PC-9 (cell line): ENCODE measurements at places on chromosomes 3 and 15. TPM values are rescaled to one million over a fixed set of nuclear protein-coding genes. Genes with fewer than 3 reads are reported as not detected.

GRCh38 chr15:70761046-70761445 is 2.3 kb downstream of the UACA start:
- DNase-seq = no peak

Gene LRRC49
- 6.2 and 6.3 TPM in 2 replicates for total RNA-seq

Gene IRAK2
- total RNA-seq = 2.6 and 2.7 TPM in 2 replicates

Gene NMNAT3
- 1.6 and 3.0 TPM in 2 replicates for total RNA-seq

Gene TEX9
- 9.1 and 11.8 TPM in 2 replicates for total RNA-seq

DNA sequence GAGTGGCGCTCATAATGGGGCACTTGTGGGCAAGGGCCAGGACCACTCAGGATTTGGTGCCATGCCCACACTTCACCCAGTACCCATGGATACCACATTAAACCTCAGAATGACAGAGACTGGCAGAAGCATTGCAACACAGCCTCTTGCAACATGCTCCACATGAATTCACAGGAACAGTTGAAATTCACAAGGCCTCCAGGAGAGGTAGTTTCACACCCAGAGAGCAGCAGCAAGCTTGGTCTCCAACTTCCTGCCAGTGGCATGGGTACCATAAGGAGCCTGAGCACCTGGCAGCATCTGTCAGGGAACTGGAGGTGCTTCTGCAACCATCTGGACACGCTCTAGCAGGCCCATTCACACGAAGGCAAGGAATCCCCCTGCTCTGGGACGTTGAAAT is 101.0 kb downstream of the OSBPL10 start:
- no peak for DNase-seq

- peak; percentile 38 for DNase-seq
Measured at GRCh38 chr3:53196575-53197407, 35.8 kb downstream of the PRKCD start.

DNA sequence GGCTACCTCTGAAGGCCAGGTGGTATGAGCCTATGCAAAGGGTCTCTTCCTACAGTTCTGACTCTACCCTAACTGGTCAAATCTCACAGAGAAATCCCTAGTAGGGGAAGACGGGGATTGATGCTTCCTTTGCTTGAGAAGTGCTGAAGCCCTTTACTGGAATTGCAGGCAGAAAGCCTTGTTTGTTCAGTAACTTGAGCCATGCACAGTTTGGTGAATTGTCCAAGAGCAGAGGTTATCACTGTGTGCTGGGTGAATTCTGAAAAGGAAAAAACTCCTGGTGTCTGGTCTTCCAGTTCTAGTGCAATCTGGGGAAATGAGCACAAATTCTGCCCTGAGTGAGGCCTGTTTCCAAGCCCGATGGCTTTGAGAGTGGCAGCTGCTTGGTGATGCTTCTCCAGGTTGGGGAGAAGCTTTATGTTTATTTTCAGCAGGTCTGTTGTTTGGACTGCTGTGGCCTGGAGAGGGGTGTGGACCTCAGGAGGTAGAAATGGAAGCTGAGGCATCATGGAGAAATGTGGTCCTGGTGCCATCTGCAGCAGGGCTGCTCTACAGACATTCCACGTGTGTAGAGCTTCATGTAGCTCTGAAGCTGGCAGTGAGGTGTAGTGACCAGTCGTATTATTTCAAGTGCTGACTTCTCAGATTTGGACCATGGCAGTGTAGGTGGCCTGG is 60.9 kb downstream of the ARNT2 start:
- no peak for DNase-seq

DNA sequence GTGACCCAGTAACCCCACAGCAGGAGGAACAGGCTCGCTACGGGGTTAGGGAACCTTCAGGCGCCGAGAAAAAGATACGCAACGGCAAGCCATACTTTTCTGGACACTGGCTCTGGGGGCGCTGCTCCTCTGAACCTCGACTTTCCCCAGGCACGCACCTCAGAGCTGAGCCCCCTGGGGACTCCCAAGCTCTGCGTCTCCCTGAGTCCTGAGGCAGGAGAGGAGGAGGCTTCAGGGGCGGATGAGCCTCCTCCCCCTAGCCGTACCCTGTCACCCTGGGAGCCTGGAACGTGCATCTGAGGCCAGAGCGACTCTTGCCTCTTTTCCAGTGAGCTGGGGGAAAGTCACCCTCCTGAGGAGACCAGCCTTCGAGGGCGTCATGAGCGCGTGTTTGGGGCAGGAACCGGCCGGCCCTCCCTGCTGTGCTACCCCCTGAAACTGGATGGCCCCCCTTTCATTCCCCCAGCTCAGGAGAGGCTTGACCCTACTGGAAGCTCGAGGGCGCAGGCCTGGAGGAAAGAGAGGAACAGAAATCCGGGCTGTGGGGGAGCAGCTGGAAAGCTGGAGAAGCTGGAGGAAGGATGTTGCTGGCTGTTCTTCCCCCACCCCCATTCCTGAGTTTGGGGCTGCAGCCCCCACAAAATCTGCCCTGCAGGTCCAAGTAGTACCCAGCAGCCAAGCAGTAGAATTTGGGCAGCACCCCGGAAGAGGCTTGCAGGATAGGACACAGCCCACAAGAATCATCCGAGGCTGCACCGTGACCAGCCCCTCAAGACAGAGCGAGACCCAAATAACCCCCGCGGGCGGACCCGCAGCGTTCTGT is 25.1 kb upstream of the POLG start:
- no peak for DNase-seq

GRCh38 chr15:100596792-100597191 is 5.2 kb downstream of the LINS1 start:
- DNase-seq = no peak

- DNase-seq = no peak
Measured at GRCh38 chr15:58453931-58454793, 22.4 kb downstream of the LIPC start.

Gene TRIM42
- total RNA-seq = not detected in 2 replicates

GRCh38 chr3:182629521-182629920 is 163.8 kb upstream of the ATP11B start:
- no peak for DNase-seq

DNA sequence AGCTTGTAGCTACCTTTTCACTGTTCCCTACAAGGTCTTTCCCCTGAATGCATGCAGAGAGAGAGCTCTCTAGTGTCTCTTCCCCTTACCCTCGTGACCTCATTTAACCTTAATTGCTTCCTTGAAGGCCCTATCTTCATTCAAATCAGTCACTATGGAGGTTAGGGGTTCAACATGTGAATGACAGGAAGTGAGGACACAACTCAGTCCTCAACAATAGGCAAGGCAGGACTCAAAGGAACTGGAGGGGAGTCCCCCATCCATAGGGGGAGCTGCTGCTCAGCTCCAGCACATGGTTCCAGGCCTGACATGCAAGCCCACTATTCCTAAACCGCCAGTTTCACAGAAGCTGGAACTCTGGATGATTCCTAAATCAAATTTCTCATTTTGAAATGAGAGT is 33.8 kb upstream of the GYG1 start:
- DNase-seq = no peak

GRCh38 chr15:57082054-57082728 is 163.7 kb downstream of the TCF12 start:
- DNase-seq = no peak

Gene GRAMD2A
- 48.5 and 60.2 TPM in 2 replicates for total RNA-seq

DNA sequence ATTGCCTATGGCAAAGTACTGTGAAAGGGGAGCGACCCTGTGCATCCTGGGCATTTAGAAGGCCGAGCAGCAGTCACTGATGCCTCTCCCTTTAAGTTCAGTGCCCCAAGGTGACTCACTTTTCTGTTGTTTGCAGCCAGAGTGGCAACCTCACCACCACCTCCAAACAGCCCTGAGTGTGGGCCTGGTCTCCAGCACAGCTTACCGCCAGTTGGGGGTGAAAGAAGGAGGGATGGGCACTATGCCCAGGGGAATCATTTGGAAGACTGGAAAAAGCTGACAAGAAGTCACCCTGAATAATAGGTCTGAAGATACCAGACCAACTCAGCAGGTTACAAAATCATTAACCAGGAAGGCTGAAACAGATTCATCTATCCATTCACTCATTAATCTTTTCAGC is 571.8 kb downstream of the EPHB1 start:
- no peak for DNase-seq

GRCh38 chr3:104526901-104527401 is 839.8 kb upstream of the ALCAM start:
- DNase-seq = no peak

Gene CASR
- total RNA-seq = not detected in 2 replicates

Gene CTXND1
- total RNA-seq = not detected in 2 replicates

DNA sequence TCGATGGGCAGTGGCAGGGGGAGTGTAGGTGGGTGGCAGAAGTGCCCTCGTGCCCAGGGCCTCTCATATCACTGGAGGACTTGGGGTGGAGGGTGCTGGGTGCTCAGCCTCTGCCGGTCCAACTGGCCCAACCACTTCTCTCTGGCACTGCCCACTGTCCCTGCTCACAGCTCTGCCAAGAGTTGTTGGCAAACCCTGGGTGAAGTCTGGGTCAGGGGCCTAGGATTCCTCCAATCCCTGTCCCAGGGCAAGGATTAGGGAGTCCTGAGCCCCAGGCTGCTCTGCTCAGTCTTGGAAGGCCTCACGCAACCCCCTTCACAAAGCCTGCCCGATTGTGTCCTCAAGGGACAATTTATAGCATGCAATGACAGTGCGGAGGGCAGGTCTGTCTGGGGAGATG is 5.2 kb upstream of the PRKCD start:
- DNase-seq = peak; percentile 90

GRCh38 chr3:30596152-30596551 is 10.2 kb upstream of the TGFBR2 start:
- peak; percentile 36 for DNase-seq

DNA sequence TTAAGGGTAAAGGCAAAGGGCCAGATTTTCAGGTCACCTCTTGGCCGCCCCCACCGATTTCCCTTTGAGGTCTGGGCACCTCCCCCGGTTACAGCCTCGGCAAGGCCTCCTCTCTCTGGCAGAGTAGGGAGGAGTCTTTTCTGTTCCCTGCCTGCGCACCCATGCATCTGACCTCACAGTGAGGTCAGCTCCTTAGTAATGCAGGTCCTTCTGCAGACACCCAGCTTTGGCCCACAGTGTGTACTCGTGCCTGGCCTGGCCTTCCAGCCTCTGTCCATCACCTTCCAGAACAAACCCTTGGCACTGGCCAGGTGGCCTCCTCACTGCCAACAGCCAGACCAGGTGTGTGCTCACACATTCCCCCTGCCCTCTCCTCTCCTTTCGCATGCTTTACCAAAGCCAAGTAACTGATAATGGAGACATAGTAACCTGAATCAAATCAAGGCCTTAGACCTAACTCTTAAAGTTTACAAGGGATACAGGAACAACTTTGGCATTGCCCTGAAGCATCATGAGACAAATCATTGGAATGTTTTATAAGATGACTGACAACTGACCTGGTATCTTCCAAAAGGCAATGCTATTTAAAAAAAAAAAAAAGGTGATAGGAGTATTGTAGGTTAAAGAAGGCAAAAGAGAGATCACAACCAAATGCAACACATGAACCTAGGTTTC is 61.3 kb downstream of the CORO2B start:
- DNase-seq = no peak

Gene DPPA4
- total RNA-seq = not detected in 2 replicates

- no peak for DNase-seq
Measured at GRCh38 chr3:129050556-129051295, 9.9 kb upstream of the GP9 start.

DNA sequence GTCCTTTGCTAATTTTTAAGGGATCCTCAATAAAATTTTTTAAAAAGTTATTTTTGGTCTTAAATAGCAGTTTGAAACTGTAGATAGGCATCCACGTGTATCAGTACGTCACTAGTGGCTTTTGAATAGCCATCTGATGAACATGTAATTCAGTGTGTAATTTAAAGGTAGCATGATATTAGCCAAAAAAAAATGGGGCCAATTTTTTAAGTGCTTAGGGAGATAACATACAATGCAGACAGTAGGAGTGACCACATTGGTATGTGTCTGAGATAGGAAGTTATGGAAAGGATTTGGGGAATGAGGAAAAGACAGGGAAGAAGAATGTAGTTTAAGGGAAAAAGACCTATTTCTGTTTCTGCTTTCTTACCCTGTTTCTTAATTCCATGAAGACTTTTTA is 2.5 kb downstream of the AP4E1 start:
- DNase-seq = no peak

DNA sequence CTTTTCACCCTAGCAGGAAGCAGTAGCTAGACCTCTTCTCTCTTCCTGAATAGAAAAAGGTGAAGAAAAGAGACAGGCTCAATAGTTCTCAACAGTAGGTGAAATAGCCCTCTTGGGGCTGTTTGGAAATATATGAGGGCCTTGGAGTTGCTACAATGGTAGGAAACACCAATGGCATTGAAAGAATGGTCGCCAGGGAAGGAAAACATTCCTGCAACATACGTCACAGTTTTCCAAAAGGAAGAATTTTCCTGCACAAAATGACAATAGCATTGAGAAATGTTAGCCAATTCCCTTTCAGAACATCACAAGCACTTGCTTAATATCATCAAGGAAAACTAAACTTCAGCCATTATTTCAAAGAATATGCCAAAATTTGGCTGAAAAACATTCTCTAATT is 484.5 kb downstream of the IGSF11 start:
- no peak for DNase-seq

GRCh38 chr3:32814361-32814760 is 3.4 kb upstream of the TRIM71 start:
- no peak for DNase-seq

Gene MYH15
- total RNA-seq = 0.95 and 2.3 TPM in 2 replicates

- peak; percentile 50 for DNase-seq
Measured at GRCh38 chr3:158991146-158991705, 189.4 kb downstream of the MFSD1 start.

- no peak for DNase-seq
Measured at GRCh38 chr3:89783341-89783927, 676.0 kb downstream of the EPHA3 start.

DNA sequence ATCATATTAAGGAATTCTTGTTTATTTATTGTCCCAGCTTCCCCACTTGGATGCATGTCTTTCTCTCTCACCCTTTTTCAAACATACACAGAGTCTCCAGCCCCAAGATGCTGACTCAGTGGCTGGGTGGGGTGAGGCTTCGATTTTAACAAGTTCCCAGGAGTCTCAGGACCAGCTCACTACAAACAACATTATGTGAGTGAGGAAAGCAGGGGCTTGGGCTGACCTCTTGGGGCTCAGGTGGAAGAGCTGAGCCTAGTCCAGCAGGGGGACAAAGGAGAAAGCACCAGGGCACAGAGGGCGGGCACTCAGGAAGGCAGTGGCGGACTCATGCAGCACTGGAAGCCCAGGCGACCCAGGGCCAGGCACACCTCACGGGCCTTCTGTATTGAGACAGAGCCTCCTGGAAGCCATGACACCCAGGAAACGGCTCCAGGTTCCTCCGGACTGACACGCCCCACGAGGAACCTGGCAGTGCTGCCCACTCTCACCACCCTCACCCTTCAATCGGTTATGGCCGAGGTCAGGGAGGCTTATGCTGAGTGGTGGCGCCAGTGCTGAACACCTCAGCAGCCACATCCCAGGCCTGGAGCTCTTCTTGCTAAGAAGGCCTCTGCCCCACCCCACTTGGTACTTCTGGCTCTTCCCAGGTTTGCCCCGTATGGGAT is 97.4 kb downstream of the LRIG1 start:
- DNase-seq = no peak

Gene TMEM207
- not detected in 2 replicates for total RNA-seq
